ENCODE measurements at places on chromosomes 12 and 14.

DNA sequence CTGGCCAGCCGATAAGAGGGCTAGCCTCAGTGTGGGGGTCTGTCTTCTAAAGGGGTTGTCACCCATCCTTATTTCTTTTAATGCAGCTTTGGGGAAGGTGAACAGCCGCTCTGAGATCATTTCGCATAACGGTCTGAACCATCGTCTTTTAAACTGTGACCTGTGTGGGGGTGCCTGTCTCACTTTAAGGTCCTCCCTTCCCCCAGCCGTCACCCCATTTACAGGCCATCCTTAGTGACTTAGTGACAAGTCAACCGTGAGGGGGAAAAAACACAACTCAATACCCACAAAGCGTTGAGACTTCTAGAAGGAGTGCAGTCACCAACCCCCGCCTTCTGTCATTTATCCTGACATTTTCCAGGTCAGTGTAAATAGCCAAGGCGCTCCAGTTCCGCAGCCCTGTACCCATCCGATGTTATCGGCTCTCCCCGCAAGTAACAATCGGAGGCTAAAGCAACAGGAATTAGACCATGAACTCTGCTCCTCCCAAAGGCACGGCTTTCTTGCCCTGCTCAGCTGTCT is 505 bp upstream of the DENND5B start:
- no peak for DNase-seq

DNA sequence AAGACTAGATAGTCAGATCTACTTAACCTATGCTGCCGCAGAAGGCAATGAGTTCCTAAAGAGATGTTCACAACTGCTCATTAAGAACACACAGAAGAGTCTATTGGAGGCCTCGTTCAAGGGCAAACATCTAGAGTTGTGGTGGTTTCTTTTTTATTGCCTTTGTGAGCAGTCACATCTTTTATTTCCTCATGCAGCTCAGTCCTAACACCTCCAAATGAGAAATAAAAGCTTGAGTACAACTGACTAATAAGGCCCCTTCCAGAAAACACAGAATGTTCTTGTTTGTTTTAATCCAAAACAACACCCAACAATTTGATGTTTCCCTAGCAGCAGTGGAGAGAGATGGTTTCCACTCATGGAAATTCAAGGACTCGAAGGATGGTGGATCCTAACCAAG is 123.5 kb upstream of the NOS1 start:
- DNase-seq: no peak

- no peak for DNase-seq
These were observed 222.2 kb downstream of the ERC1 start for GRCh38 chr12:1213205-1213604.

GRCh38 chr14:100052819-100053218 is 12.4 kb upstream of the EVL start:
- DNase-seq: no peak

DNA sequence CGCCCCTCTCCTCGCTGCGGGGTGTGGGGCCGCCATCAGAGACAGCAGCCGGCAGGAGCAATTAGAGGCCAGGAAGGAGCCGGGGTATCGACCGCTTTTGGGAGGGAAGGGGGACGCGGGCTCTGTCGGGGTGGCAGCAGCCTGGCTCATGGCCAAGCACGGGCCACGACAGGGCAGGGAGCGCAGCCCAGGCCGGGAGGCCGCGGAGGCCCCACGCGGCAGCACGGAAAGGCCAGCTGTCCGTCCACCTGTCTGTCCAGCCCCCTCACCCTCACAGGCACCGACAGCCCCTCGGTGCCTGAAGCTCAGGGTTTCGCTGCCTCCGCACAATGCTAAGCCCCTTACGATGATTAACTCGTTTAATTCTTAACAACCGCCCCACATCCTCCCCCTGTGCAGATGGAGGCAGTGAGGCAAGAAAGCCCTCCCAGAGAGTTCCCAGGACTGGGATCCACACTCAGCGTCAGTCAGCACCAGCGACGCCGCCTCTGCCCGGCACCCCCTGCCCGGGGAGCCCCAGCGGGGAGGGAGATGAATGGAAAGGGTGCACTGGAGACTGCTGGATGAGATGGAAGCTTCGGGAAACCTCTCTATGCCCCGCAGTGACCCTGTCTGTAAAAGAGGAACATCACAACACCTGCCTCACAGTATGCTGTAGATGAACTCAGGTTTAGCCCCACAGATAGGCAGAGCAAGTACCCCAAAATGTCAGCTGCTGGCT is 23.7 kb downstream of the NCOR2 start:
- DNase-seq: no peak

GRCh38 chr12:3604748-3605586 is 114.0 kb downstream of the PRMT8 start:
- DNase-seq: no peak

DNA sequence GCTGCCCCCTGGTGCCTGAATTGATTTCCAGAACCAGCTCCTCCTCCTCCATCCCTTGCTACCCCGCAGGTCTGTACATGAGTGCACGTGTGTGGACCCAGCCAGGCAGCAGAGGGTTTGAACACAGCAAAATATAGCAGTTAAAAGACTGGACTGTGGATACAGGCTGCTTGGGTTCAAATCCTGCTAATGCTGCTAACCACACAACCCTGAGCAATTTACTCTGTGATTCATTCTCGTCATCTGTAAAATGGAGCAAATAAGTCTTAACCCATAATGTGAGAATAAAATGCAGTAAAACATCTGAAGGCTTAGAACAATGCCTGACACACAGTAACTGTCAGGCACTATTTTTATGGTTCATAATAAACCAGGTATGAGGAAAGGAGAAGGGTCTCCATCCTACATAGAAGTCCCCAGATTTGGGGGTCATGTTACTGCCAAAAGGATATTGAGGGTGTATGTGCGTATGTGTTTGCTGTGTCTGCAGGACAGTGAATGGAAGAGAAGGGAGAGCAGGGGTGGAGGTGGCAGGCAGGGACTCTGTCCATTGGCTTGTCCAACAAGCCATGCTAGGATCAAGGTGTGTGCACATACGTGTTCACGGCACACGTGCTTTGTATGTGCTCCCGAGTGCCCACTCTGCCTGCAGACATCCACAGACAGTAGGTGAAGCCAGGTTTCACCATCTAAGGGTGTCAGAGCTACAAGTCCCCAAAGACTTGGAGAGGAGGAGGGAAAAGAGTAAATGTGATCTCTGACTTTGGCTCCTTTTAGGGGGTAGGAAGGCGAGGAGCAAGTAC is 1.5 kb upstream of the STAT6 start:
- no peak for DNase-seq

DNA sequence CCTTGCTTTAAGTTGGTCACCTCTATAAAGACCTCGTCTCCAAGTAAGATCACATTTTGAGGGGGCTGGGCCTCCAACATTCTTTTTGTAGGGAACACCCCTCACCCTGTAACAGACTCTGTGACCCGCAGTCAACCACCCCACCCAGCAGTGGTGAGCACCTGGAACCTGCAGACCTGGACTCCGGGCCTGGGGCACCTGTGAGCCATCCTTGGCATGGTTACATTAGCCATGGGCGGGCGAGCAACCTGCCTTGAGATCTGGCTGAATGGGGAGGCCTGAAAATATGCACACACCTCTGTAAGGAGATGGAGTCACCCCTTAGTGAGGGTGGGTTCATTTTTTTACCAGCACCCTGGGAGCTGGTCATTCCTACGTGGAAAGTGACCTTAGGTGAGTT is 95.3 kb downstream of the RIMBP2 start:
- DNase-seq: no peak

- no peak for DNase-seq
These were observed 96.8 kb downstream of the PPHLN1 start for GRCh38 chr12:42422785-42423184.

- DNase-seq: peak; percentile 22
These were observed 158.0 kb downstream of the KCNK10 start for GRCh38 chr14:88164906-88165534.

GRCh38 chr12:73892201-73892600 is 645.4 kb upstream of the ATXN7L3B start:
- no peak for DNase-seq

- DNase-seq: no peak
These were observed 150.9 kb upstream of the SLC38A2 start for GRCh38 chr12:46523446-46523845.

DNA sequence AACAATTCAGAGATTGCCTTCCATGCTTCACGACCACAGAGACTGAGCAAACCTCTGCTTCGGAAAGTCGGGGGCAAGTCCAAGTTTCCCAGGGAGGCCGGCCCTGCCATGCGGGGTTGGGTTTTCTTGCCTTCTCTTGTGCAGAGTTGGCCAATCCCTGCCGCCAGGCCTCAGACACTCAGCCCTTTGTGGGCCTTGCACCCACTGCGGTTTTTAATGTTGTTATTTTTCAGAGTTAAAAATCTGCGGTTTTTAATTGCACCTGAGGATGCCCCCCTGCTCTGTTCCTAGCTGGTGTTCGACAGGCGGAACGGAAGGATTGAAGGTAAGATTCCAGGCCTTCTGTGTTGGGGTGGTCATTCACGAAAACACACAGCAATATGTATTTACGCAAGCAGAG is 108.7 kb downstream of the CALM1 start:
- no peak for DNase-seq

- no peak for DNase-seq
These were observed 62.0 kb upstream of the LMNTD1 start for GRCh38 chr12:25615119-25615518.

- no peak for DNase-seq
These were observed 209.5 kb downstream of the FBXL14 start for GRCh38 chr12:1384910-1385309.

DNA sequence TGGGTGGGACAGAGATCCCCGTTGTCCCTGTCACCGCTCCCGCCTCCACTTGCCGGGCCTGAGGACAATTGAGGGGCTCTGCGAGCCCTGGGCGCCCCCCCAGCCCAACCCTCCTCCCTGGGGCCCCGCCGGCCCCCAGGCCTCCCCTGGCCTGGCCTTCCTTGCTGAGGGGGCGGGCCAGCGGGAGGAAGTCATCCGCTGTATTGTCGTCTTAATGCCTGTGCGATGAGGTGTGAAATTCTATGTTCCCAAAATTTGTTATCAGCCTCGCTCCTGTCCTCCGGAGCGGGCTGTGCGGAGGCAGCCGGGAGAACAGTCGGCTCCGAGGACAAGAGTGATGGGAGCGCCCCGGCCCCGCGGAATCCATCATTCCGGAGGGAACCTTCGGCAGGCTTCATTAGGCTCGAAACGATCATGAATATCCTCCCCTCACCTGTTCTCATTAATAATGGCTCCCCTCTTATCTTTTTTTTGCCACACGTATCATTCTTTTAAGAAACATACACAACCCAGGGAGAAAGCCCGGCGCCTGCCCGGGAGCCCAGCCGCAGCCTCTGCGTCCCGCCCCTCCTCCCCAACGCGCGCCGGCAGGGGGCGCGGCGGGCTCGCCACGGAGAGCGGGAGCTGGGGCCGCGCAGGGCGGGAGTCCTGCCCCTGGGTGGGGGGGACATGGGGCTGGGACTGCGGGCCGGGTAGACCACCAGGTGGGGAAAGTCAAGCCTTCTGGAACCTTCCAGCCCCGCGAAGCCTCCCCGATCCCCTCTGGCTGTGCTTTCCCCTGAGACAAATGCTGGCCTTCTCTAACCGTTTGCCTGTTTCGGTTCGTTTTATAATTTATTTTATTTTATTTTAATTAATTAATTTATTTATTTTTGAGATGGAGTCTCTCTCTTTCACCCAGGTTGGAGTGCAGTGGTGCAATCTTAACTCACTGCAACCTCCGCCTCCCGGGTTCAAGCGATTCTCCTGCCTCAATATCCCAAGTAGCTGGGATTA is 17.1 kb upstream of the DLK1 start:
- no peak for DNase-seq

GRCh38 chr12:69720750-69721149 is 17.9 kb upstream of the RAB3IP start:
- no peak for DNase-seq

DNA sequence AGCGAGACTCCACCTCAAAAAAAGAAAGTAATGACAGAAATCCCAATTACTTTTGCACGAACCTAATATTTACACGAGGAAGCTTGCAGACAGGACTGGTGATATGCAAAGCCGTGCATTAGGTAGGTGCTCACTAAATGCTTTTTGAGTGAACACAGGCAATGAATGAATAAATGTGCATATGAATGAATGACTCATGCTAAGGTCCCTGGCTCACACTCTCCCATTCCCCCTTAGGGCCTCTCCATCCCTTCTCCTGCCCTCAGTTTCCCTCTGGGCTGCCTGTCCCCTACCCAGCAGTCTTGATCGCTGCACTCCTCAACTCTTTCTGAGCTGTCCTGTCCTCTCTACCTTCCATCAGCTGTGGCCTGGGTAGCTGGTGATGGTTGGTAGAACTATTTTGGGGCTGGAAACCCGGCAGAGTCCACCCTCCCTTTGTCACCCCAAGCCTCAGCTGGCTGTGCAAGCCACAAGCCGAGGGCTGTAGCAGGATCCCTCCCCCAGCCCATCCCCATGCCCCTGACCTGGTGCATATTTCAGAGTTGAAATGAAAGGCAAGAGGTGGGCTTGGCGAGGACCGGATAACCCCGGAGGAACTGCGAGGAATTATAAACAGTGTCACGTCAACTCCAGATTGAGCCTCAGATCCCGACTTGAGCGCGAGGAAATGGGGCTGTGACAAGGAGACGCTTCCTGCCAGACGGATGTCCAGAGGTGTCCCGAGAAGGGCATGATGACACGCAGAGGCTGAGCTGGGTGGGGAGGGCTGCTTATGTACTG is 191.7 kb upstream of the GSC start:
- DNase-seq: peak; percentile 45

- no peak for DNase-seq
These were observed 5.8 kb downstream of the TMEM253 start for GRCh38 chr14:21106498-21107282.
